Activated CD4-positive, alpha-beta T cell treated with anti-CD3 and anti-CD28 coated beads, Interleukin-2, amount 10 ng/mL, durations not matched to agents 24 days and 14 days (primary cell): ENCODE measurements at places on chromosomes 3 and 15.

DNA sequence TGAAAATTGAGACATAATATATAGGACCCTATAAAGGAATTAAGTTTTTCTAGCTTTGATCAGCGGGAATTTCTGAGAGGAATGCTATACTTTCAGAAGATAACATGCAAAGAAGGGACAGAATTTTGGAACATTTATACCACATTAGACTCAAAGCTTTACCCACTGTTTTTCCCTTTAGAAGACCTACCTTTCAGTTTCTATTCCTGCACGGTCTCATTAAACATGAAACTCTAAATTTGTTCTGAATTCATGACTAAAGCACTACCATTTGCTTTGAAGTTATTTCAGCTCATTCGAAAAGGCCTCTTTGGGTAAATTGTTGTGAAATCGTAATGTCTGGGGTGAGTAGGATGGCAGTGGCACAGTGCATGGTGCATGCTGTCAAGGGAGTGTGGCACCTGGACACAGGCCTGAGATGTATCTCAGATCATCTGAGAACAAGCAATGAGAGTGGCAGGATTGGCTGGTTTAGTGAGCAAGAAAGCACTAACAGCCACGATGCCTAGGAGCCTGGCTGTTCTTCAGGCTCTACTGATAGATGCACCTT lies 42.5 kb downstream of the CHCHD4 start:
- no peak for DNase-seq

DNA sequence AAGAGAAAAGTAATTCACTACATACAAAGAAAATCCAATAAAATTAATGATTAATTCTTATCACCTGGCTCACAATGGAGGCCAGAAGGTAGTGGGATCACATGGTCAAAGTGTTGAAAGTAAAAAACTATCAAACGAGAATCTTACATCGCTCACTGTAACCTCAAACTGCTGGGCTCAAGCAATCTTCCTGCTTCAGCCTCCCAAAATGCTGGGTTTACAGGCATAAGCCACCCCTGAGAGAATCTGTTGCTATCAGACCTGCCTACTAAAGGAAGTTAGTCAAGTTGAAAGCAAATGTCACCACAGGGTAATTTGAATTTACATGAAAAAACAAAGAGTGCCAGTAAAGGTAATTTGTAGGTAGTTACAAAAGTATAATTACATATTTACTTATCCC lies 103.3 kb downstream of the PCCB start:
- DNase-seq: peak; percentile 72

DNA sequence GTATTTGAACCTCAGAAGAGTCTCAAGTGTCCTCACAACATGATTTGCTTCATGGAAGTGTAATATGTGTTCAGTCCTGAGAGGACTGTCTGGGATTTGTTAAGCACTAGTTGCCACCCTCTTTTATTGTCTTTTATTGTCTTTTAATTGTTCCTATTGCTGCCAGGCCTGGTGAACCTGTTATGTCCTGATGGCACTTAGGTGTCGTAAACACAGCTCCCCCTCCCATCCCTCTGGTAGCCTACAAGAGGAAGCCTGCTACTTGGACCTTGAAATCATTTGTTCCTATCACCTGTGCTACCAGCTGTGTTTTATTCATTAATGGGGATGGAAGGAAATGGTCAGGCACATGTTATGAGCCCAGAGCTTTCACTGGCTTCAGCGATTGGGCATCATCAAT lies 19.3 kb downstream of the CCNB2 start:
- DNase-seq: no peak

DNA sequence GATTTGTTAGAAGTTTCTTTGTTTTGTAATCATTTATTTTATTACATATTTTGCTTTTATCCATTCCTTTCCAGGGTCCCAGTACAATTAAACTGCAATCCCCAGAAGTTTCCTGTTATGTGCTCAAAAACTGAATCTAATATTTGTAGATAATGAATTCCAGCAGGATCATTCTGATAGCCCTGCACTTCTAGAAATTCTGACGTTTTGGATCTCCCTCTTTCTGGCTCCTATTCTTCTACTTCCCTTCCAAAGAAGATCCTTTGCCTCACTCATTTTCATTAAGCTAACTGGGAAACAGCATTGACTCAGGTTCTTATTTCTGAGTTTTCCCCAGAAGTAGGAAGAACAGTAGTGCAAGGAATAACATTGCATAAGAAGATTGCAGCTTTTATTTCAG lies 9.9 kb downstream of the P3H2 start:
- DNase-seq: no peak

GRCh38 chr15:51283026-51283425 lies 55.4 kb downstream of the CYP19A1 start:
- DNase-seq: no peak

- DNase-seq: no peak
Measured at GRCh38 chr3:82939491-82940097, 1178.1 kb upstream of the GBE1 start.

GRCh38 chr3:73768524-73769308 lies 144.0 kb upstream of the PDZRN3 start:
- DNase-seq: no peak

- peak; percentile 58 for DNase-seq
Measured at GRCh38 chr3:155753038-155753639, 8.3 kb upstream of the PLCH1 start.

DNA sequence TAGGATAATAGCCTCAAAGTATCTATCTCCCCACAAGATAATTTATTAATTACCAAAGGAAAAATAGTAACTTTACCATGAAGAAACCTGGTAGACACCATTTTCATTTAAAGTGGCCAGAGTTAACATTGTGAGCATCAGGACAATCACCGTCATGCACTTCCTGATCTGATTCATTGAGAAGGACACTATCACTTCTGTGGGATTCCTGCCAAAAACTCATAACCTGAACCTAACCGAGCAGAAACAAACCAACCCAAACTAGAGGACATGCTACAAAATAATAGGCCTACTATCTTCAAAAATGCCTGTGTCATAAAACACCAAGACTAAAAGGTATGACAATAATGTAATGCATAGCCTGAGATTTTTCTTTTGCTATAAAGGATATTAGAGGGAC lies 39.0 kb downstream of the FSIP1 start:
- DNase-seq: no peak

DNA sequence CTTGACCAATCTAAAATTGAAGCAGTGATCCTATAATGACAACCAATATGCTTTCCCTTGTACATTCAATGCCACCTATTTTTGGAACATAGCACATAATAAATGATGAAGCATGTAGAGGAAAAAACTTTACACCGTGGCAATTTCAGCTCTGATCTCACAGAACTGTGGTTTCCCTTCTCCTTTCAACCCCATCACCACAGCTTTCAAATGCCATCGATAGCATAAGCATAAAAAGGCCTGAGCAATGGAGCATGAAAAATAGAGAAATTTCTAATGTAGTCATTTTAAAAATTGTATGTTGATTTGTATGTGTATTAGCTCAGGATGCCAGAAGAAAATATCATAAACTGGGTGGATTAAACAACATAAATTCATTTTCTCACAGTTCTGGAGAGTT lies 406.0 kb upstream of the TMCO5A start:
- no peak for DNase-seq

DNA sequence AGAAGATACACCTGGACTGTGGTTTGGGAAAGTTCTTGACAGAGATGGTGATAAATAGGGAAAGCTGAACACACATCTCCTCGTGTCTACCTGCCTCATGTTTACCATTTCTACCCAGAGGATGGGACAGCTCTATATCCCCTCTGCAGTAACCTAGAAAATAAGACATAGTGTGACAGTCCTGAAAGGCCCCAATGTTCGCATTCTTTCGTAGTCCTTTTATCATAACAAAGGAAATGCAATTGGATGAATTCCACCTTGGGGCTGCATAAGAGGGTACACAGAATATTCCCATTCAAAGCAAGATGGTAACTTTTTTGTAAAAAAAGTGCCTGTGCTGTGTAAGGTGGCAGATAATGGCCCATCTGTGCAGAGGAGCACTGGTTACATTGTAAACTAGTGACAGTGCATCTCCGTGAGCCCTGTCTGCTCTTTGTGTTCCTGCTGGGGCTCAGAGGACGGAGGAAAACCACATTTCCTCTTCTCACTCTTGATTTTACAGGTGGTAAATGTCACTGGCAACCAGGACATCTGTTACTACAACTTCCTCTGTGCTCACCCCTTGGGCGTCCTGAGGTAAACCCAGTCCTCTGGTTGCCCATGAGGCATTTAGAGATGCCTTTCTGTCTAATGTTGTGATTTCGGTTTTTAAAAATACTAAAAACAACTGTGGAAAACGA lies 74.3 kb downstream of the SIDT1 start:
- DNase-seq: peak; percentile 85

DNA sequence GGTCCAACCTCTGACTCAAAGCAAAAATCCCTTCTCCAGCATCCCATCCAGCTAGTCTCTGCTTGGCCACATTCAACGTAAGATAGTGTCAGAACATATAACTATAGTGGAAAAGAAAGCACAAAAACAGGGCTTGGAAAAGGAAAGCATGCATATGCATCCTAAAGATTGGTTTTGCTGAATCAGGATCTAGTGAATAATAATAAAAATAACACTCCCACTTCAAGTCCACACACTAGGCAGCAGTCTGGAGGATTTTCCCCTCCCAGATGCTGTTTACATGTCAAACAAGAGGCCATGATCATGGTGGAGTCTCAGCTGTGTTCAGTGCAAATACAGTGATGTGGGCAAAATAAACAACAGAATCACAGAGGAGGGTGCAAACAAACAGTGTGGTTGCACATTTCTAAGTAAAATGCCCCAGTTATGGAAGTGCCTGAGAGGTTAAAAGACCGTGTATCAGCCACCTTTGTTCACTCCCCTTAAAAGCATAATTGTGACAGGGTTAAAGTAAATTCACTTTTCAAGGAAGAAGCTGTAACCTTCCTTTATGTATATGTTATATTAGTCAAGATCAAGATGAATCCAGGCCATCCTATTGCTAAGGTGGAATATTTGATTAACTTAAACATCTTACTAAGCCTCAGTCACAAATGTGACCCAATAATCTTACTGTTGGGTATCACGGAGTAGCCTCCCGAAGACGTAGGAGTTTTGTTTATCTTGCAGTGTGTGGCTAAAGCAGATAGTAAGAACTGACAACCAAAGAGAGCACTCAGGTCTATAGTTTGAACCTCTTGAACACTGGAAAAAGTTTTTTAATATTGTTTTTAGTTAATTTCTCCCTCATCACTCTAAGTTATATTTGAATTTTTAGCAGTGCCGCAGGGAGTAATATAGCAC lies 424.5 kb downstream of the SOX2 start:
- DNase-seq: no peak

GRCh38 chr15:48721061-48721810 lies 75.7 kb upstream of the FBN1 start:
- no peak for DNase-seq

GRCh38 chr3:160919942-160920341 lies 163.9 kb downstream of the PPM1L start:
- no peak for DNase-seq

- DNase-seq: no peak
Measured at GRCh38 chr15:75460646-75461045, 9.2 kb upstream of the SIN3A start.

- DNase-seq: no peak
Measured at GRCh38 chr3:156693166-156693565, 18.8 kb downstream of the TIPARP start.

- no peak for DNase-seq
Measured at GRCh38 chr3:172397716-172398405, 50.4 kb downstream of the GHSR start.

DNA sequence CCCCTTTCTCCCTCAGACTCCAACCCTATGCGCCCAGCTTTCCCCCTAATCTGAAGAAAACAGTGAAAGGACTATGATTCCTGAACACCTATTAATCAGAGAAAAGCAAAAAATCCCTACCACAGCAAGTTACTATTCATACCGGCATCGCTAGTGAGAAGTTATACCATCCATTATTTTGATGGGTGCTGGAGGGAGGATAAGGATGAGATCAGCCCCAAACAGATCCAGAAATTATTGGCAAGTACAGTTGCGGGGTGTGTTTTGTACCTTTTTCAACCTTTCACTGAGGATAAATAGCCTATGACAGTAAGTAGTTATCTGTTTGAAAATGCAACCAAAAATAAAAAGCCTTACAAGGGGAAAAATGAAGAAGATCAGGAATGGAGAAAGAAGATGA lies 59.9 kb upstream of the ADAMTS9 start:
- DNase-seq: no peak

DNA sequence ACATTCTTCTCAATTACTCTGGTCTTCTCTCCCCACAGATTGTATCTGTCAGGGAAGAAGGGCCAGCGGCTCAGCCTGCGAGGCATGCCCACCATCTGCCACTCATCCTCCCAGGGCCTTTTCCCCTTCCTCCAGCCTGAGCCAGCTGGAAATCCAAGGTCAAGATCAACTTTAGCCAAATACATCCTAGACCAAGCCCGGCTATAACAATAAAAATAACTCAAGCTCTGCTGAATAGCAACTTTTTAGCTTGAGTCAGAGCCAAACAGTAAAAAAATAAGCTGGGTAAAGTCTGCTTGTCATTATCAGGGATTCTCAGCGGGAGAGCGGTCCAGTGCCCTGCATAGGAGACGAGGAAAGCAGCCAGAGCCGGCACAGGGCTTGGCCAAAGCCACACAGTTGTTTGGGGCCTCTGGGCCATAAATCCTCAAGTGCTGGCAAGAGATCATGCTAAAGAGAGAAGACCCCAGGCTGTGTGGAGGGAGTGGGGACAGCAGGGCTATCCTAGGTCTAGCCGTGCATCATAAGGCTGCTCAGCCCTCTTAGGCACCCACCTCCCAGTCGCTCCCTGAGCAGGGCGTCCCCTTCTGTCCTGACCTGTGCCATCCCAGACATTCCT lies 76.2 kb upstream of the HERC1 start:
- DNase-seq: no peak

DNA sequence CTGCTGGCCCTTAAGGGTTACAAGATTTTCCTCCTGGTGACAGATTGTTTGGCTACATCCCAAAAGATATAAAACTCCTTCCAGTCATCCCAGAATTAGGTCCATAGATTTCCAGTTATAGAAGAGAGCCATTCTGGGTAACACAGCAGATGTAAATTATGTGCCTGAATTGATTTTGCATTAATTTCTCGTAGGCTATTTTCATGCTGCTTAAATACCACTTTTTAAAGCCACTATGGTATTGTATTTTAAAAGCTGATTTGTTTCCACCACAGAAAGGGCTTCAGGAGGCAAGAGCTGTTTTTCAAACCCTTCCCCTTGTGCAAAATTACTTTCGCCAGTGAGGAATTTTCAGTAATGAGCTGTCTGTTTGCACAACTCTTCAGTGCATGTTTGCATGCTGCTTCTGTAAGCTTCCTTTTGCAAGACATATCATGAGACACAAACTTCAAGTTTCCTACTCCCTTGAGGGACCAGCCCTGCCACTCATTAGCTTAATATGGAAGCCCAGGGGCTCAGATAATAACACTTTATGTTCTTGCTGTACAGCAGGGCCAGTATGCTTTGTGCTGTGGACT lies 105.4 kb upstream of the TNIK start:
- DNase-seq: no peak

GRCh38 chr15:82805994-82806406 lies at the start of gene FSD2:
FSD2 (minus strand) TSS chr15:82806069; CDS start chr15:82787390, 18,679 bp downstream.
- no peak for DNase-seq

- DNase-seq: no peak
Measured at GRCh38 chr15:69956417-69956816, 141.3 kb downstream of the TLE3 start.
